ENCODE measurements at places on chromosomes 3 and 15.

GRCh38 chr3:13016083-13016720 lies 57.0 kb downstream of the IQSEC1 start:
- DNase-seq = peak; percentile 73

DNA sequence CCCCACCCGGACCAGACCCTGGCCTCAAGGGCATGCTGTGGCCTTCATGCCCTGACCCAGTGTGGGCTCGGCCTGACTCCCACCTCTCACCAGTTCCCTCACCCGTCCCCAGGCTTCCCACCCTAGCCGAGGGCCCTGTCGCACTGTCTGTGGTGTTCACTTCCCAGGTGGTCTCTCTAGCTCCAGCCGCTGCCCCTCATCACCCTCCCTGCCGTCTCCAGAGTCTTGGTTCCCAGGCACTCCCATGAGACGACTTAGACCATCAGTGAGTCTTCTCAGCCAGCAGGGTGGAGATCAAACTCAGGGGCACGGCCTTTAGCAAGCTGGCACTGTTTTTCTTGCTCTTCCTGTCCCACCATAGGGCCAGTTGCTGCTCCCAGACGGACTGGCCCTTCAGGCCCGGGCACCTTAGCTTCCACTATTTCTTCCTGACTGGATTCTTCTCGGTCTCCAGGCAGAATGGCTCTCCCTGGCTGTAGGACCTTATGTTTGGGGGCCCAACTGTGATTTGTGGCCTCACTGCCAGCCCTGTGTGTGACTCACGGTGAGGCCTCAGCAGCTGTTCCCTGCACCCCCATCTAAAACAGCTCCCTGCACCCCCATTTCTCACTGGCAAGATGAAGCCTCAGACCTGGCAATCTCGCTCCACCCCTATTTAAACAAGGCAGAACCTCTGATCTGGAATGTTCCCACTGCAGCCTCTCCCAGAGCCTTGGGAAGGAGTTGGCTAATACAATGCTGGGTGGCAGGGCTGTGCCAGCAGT lies 9.4 kb upstream of the PCSK6 start:
- no peak for DNase-seq

- no peak for DNase-seq
These were observed 113.5 kb upstream of the CHL1 start for GRCh38 chr3:83096-83495.

- DNase-seq = no peak
These were observed 1.8 kb downstream of the TMEM115 start for GRCh38 chr3:50357481-50357880.

DNA sequence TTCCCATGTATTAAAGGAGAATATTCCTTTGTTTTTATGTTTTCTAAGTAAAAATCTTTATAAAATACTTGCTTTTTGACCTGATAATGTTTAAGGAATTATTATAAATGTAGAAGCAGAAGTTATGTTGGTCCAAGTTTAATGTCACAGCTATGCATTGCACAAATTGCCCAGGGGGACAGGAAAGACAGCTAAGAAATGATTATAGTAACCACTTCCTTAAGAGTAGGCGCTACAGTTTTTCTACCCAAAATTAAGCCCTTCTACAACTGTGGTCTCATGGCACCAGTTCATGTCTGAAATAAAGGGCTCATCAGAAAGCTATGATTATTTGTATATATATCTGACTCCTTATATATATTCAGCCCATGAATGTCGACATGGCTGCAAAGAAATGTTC lies 176.4 kb downstream of the GBE1 start:
- DNase-seq = no peak

GRCh38 chr3:123157209-123157597 lies 44.5 kb upstream of the SEC22A start:
- DNase-seq = peak; percentile 15

- DNase-seq = no peak
These were observed 146.1 kb upstream of the TMCO5A start for GRCh38 chr15:37788330-37788729.

DNA sequence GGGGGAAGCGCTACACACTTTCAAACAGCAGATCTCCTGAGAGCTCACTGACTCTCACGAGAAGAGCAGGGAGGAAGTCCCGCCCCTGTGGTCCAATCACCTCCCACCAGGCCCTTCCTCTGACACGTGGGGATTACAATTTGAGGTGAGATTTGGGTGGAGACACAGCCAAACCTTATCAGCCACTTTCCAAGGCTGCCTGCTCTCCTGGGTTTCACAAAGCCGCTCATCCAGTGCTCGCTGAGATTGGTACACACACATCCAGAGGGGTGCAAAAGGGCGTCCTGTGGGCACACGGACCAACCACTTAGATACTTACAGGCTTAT lies 23.1 kb downstream of the XXYLT1 start:
- peak; percentile 31 for DNase-seq

DNA sequence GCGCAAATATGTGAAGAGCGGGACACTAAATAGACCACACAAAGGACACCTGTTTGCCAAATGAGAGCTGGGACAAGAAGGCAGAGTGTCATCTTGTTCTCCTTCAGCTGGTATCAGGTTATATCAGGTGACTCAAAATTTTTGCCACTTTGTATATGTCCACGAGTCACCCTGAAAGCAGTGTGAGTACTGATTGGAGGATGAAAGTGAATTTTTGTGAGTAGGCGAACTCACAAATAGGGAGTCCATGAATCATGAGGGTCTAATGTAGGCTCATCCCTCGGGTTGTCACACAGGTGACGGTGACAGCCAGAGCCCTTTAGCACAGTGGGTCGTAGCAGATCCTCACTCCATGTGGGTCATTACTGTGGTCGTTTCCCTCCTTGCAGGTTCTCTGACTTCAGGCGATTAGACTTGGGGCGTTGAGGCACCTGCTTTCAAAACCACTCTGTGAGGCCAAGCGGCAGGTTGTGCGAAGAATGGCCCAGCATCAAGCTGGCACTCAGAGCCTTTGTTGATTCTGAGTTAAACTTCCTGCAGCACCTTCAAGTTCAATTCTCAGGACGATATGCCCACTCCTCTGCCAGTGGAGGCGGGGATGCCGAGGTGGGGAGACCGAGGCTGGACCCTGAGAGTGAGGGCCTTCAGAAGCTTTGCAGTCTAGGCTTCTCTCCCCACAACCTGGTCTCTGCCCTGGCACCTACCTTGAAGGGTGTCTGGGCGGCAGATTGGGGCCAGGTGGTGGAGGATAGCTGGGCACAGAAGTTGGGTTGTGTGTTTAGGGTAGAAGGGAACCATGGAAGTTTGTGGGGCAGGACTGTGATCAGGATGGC lies 173.8 kb downstream of the SMAD6 start:
- DNase-seq = no peak
